ENCODE measurements at places on chromosomes 3 and 15. TPM values are rescaled to one million over a fixed set of nuclear protein-coding genes. Genes with fewer than 3 reads are reported as not detected.

Gene PLIN1
- total RNA-seq = 0.45 TPM

Gene SPATA12
- total RNA-seq = not detected

Gene IGSF10
- 3.9 TPM for total RNA-seq

Gene FOXL2NB
- total RNA-seq = 1.9 TPM

Gene LIPC
- not detected for total RNA-seq

Gene PLCB2
- total RNA-seq = 4.4 TPM

Gene ECE2
- 10.1 TPM for total RNA-seq
